Lower lobe of right lung (tissue), 2 donors: ENCODE measurements at places on chromosomes 5 and 9. TPM values are rescaled to one million over a fixed set of nuclear protein-coding genes. Genes with fewer than 3 reads are reported as not detected.

DNA sequence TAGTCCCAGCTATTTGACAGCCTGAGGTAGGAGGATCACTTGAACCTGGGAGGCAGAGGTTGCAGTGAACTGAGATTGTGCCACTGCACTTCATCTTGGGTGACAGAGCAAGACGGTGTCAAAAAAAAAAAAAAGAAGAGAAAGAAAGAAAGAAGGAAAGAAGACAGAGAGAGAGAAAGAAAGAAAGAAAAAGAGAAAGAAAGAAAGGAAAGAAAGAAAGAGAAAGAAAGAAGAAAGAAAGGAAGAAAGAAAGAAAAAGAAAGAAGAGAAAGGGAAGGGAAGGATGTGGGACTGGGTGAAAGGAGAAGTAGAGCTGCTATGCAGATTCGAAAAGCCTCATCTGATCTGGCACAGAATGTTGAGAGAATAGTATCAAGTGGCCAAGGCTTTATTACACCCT, 23.7 kb upstream of the SCAMP1 start:
- H3K27me3 ChIP-seq, result no peaks in the 10 kb centered on the region
- no peak for DNase-seq
- no peak overlapping the region for H3K27ac ChIP-seq

- H3K27me3 ChIP-seq, result no peaks in the 10 kb centered on the region
- H3K4me3 ChIP-seq, result no peak overlapping the region
- no peak overlapping the region for H3K27ac ChIP-seq
- no peaks in the 10 kb centered on the region for H3K36me3 ChIP-seq
- DNase-seq, result no peak
- H3K4me1 ChIP-seq, result no peaks in the 10 kb centered on the region
Measured at GRCh38 chr9:17839776-17840175, 260.9 kb downstream of the SH3GL2 start.

DNA sequence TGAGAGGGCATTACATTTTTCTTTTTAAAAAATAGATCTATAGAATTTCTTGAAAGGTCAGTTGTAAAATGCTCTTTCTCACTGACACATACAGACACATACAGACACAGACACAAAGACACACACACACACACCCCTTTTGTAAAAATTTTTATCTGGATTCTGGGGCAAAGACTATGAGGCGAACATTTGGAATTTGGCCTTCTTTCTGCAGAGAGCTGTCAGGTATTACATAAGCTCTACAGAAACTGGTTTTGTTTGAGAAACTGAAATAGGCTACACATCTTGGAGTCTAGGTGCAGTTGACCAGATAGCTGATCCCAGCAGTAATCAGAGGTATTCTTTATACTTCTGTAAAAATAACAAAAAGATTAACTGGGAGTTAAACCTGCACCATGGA, 315.9 kb upstream of the RPS23 start:
- H3K36me3 ChIP-seq, result no peaks in the 10 kb centered on the region
- no peak overlapping the region for H3K27ac ChIP-seq
- no peak overlapping the region for H3K4me3 ChIP-seq
- no peaks in the 10 kb centered on the region for H3K27me3 ChIP-seq
- no peaks in the 10 kb centered on the region for H3K4me1 ChIP-seq

DNA sequence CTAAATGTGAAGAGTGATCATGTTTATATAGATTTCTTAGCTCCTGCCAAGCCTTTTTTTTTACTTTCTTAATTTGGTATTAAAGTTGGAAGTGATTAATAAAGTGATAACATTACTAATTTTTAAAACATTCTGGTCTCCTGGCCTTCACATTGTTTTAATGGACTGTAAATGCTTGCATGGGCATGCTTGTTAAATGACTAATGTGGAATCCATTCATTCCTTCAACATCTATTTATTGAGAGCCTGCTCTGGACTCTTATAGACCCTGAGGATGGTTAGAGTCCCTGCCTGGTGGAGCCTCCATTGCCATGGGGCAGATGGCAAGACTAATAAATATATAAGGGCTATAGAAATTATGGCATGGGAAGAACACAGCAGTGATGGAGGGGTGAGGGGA, 103.5 kb downstream of the NTRK2 start:
- no peaks in the 10 kb centered on the region for H3K36me3 ChIP-seq
- no peak overlapping the region for H3K27ac ChIP-seq
- no peaks in the 10 kb centered on the region for H3K4me1 ChIP-seq

GRCh38 chr5:141507387-141508091, 18.7 kb downstream of the PCDHGC5 start:
- H3K36me3 ChIP-seq, result peaks cover 50% of the 10 kb centered on the region
- DNase-seq, result no peak
- H3K4me3 ChIP-seq, result no peak overlapping the region
- peak overlapping the region; percentile 76 for H3K27ac ChIP-seq
- no peaks in the 10 kb centered on the region for H3K27me3 ChIP-seq

GRCh38 chr5:88660264-88660946, 222.6 kb downstream of the MEF2C start:
- peaks cover 76% of the 10 kb centered on the region for H3K27me3 ChIP-seq
- no peaks in the 10 kb centered on the region for H3K36me3 ChIP-seq
- peak overlapping the region; percentile 36 for H3K4me3 ChIP-seq

GRCh38 chr9:87708546-87708945, 17.4 kb upstream of the CTSL start:
- H3K4me1 ChIP-seq, result peaks cover 20% of the 10 kb centered on the region
- no peak for DNase-seq
- H3K36me3 ChIP-seq, result peaks cover 53% of the 10 kb centered on the region
- no peak overlapping the region for H3K27ac ChIP-seq

Gene FLT4
- total RNA-seq, result 24.8 TPM

Gene LECT2
- not detected for total RNA-seq

Gene MFAP3
- total RNA-seq, result 31.1 TPM

Gene TEX48
- not detected for total RNA-seq
